ENCODE measurements at places on chromosomes 12 and 14.

GRCh38 chr12:69404851-69405565 is 45.5 kb downstream of the YEATS4 start:
- DNase-seq: no peak

- DNase-seq: no peak
Observed at GRCh38 chr12:12791756-12792369, 6.4 kb downstream of the APOLD1 start.

GRCh38 chr14:78302841-78303240 is 132.7 kb downstream of the NRXN3 start:
- no peak for DNase-seq

GRCh38 chr12:6318440-6318879 is 8.0 kb downstream of the PLEKHG6 start:
- no peak for DNase-seq

- DNase-seq: no peak
Observed at GRCh38 chr14:66099451-66099850, 386.7 kb upstream of the CCDC196 start.
